ENCODE measurements at places on chromosomes 2 and 18.

- DNase-seq: no peak
Measured at GRCh38 chr2:208037564-208038487, 12.5 kb upstream of the PLEKHM3 start.

- DNase-seq: no peak
Measured at GRCh38 chr2:224248944-224249371, 152.9 kb downstream of the FAM124B start.

GRCh38 chr2:53036196-53036595 is 731.4 kb upstream of the CHAC2 start:
- no peak for DNase-seq

DNA sequence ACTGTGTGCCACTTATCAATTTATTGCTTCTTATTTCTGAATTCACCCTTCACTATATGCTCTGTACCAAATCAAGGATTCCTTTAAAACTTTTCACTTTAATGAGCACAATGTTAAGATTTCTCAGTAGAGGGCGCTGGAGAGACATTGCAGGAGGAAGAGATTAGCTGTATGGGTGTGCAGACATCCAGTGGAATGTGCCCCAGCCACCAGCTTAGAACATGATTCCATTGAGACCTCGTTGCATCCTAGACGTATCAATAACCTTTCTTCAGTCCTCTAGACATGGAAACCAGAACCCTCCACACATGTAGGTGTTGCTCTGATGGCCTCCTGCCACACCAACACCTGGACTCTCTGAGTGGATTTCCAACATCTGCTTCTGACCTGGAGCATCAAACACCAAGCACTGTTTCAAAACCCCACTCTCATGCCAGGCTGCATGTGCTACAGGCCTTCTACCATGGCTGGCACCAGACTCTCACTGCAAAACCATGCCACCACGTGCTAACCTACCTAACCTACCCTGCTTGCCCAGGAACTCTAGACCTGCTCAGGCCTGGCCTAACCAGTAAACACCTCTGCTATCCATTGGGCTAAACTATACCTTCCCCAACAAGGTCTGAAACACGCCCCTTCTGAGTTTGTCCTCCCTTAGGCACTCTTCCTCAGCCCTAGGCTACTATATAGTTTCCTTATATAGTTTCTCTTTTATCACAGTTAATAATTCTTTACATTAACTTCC is 633.2 kb upstream of the PKDCC start:
- no peak for DNase-seq

- no peak for DNase-seq
Measured at GRCh38 chr18:36464126-36464651, 166.7 kb downstream of the FHOD3 start.

GRCh38 chr18:46393961-46394360 is 263.1 kb downstream of the LOXHD1 start:
- DNase-seq: no peak

GRCh38 chr18:72783530-72783929 is 84.3 kb downstream of the NETO1 start:
- DNase-seq: no peak

GRCh38 chr2:222604749-222605515 is 51.0 kb downstream of the FARSB start:
- DNase-seq: no peak

DNA sequence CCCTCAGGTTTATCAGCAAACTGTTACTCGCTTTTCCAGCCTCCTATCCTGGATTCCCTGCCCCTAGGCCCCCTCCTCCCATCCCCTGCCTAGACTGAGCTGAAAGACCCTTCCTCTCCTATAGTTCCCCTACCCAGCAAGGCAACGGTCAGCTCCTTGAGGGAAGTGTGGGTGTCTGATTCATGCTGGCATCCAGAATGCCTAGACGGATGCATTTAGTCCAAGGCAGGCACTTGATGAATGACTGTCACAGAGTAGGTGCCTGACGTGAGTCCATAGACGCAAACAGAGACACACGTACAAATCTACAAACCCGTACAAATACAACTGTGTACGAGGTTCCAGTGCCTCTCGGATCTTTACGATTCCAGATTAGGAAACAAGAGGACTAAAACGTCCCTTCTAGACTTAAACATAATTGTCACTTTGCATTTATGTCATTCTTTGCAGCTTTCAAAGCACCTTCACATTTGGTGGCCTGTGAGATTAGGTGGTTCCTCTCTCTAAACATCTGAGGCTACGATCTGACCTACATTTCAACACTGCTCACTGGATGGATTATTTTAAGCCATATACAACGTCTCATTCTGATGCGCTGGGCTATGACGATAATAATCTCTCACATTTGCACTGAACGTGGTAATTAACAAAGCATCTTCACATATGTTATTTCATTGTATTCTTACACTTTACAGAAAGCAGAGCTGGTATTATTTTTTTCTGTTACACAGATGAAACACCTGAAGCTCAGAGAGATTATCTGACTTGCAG is 36.7 kb downstream of the DNMT3A start:
- DNase-seq: no peak

- DNase-seq: no peak
Measured at GRCh38 chr2:156021146-156022040, 311.1 kb downstream of the NR4A2 start.

- no peak for DNase-seq
Measured at GRCh38 chr2:123746006-123746405, 279.1 kb upstream of the CNTNAP5 start.

DNA sequence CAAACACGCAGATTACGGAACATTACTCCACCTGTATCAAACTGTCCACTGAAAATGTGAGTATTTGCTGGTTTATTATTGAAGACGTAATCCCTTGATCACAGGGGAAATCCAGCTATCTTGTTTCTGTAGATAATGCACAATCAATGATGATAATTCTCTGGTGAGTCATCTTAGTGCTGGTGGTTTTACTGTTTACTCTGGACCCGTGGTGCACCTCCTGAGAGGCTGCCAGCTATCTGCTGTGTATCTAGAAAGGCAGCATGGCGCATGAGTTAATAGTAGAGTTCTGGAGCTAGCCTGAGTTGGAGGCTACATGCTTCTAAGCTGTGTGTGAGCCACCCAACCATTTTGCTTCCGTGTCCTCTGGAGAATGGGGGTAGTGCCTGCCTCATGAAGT is 6.5 kb downstream of the NCAPH start:
- DNase-seq: no peak

- no peak for DNase-seq
Measured at GRCh38 chr2:8264981-8265380, 416.9 kb upstream of the ID2 start.

DNA sequence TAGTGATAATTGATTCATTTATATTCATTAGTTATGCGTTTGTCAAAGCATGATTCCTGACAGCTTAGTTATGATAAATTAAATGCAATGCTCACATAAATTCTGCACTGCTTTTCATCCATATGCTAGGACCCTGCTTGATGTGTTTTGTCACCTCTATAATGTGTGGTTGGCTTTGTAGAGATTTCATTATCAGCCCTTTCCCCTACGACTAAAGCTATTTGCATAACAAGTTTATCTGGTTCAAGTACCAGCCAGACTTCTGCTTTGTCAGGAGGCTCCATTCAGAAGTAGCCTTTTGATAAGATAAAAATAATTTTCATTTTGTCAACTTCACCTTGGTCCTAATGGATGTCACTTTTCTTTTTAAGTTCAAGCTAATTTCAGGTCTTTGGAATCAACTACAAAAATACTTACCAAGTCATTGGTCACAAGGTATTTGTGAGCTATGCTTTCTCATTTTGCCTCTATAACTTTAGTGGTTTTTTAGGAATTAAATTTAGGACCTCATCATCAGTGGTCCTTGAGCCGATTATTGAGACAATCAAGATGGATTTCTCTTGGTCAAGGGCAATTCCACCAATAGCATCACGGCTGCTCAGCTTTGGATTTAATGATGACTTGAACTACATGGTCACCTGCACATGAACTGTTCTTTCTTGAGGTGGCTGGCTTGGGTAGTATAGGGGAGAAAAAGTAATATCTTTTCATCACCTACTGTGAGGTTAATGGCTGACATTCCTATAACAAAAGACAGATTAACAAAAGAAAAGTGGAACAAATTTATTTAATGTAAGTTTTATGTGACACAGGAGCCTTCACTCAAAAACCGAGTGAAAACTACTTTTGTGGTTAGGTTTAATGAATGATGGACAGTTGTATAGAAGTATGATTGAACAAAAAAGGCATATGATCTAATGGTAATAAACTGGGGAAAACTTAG is 162.1 kb downstream of the MYO3B start:
- DNase-seq: no peak

DNA sequence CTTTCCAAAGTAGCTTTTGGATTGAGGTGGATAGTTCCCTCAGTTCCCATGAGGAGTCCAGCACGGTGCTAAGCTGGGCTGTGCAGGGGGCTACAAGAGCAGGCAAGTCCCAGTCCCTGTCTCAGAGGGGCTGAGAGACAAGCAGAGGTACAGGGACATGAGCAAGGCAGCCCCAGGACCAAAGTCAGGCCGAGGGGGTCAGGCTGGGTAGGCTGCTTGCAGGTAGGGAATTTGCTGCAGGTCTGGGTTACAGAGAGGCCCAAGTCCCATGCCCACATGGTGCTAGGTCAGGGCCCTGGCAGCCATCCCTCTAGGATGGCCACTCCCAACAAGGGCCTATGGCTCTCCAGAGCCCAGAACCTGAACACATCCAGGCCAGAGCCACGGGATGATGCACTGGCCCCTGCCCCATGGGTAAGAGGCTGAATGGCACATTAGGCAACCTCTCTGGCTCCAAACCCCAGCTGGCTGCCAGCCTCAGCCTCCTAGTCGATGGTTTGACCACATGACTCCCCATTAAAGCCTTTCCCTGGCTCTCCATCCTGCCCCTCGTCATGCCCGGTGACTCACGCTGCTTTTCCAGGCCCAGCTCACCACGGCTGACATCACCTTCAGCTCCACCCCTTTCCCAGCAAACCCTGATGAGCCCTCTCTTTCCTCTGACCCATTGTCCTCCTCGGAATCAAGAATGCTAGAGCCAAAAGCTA is 83.7 kb downstream of the SDC1 start:
- no peak for DNase-seq

DNA sequence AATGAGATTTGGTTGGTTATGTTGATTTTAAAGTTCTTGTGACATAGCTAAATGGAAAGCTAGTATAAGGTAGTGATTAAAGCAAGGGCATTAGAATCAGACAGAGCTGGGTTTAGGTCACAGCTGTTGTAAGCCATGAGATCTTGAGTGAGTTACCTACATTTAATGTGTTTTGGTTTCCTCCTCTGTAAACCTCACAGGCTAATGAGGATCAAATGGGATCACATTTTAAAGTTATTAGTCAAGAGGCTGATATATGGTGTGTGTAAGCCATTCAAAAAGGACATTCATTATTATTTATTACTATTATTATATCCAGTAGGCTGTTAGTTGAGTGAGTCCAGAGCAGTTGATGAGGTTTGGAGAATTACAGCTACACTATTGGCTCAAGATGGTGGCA is 416.2 kb downstream of the IRS1 start:
- no peak for DNase-seq

- DNase-seq: no peak
Measured at GRCh38 chr2:67721516-67721915, 324.4 kb downstream of the ETAA1 start.

GRCh38 chr2:46340740-46341420 is 43.7 kb downstream of the EPAS1 start:
- no peak for DNase-seq

DNA sequence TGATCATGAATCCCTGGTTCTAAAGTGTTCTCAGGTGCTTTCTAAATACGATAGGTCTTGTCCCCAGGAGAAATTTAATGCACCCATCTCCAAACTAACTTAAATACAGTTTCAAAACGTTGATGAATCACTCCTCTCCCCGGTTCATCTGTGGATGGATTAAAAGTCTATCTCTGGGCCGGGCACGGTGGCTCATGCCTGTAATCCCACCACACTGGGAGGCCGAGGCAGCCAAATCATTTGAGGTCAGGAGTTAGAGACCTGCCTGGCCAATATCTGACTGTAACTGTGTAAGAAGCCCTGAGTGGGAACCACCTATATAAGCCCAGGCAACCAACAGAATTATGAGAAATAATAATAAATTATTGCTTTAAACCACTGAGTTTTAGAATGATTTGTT is 78.7 kb downstream of the LONRF2 start:
- DNase-seq: no peak

DNA sequence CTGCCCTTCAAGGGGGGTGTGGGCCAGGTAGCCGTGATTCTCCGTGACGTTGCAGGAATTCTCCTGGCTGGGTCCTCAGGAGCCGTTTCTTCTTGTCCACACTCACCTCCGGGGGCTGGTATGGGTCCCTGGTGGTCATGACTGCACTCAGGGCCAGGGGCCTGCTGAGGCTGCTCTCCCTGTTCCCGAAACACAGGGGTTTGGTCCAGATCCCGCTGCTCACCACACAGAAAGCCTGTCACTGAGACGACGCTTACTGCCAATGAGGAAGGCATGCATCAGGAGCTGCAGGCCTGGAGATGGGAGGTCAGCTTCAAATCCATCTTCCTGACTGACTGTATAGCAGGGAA is 160.7 kb downstream of the RTP5 start:
- DNase-seq: no peak

- DNase-seq: no peak
Measured at GRCh38 chr2:74708883-74709282, 54.8 kb downstream of the SEMA4F start.

- DNase-seq: no peak
Measured at GRCh38 chr2:63778391-63778790, 63.3 kb upstream of the UGP2 start.

GRCh38 chr2:112709703-112710102 is 11.1 kb upstream of the NT5DC4 start:
- no peak for DNase-seq

DNA sequence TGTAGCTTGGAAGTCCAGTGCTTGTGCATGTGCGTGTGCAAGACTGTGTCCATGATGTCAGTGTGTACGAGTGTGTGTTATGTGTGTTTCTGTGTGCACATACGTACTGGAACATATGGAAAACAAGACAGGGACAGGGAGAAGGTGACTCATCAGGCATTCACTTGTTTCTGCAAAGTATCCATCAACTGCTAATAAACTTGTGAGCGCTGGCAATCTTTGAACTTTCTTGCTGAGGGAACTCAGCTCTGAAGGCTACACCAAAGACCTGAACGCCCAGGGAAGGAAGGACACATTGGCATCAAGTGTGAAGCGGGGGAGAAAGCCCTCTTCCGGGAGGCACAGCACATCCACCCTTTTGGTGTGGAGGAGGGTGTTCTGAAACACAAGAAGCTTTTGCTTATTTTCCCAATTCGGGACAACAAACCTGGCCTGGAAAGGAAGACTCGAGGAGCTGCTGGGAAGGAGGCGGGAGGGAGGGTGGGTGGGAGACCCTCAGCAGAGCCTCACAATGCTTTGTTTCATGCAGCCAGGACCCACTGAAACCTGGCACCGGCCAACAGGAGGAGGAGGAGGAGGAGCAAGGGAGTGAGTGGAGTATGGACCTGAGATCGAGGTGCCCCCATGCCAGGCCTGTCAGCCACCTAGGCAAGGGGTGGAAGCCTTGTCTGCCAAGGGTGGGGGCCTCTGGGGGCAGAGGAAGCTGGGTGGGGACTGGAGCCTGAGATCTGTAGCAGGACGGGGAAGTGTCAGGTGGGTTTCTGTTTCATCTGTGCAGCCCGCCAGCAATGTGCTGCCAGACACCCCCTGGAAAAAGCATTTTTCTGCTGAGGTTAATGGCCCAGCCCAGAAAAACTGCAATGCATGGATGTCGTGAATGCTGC is 26.8 kb downstream of the SMAD7 start:
- DNase-seq: no peak

- DNase-seq: no peak
Measured at GRCh38 chr18:74652392-74652988, 54.8 kb downstream of the ZNF407 start.

Data from stimulated activated CD4-positive, alpha-beta T cell treated with anti-CD3 and anti-CD28 coated beads, Interleukin-4, amount 100 ng/mL, for 48 hours (primary cell).